ENCODE measurements at places on chromosomes 7 and 10.

DNA sequence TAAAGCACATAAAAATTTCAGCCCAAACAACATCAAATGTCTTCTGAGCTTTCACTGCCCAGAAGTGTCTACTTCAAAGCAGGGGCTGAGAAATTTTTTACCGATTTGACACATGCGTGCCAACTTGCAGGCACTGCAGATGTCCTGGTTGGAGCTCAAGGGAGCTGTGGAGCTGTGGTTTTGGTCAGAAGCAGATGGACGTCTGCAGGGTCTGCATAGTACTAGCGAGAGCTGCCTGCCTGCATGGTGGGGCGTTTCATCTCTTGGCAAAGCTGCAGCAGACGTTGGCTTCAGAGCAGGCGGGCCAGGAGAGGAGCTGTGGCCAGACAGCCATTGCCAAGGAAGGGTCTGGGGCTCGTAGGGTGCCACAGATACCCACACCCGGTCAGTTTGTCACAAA, 296.7 kb downstream of the GLRX3 start:
- DNase-seq: no peak

GRCh38 chr10:3867454-3868270, 82.7 kb upstream of the KLF6 start:
- no peak for DNase-seq

- no peak for DNase-seq
These were observed 74.6 kb upstream of the LYZL2 start for GRCh38 chr10:30704026-30704600.

DNA sequence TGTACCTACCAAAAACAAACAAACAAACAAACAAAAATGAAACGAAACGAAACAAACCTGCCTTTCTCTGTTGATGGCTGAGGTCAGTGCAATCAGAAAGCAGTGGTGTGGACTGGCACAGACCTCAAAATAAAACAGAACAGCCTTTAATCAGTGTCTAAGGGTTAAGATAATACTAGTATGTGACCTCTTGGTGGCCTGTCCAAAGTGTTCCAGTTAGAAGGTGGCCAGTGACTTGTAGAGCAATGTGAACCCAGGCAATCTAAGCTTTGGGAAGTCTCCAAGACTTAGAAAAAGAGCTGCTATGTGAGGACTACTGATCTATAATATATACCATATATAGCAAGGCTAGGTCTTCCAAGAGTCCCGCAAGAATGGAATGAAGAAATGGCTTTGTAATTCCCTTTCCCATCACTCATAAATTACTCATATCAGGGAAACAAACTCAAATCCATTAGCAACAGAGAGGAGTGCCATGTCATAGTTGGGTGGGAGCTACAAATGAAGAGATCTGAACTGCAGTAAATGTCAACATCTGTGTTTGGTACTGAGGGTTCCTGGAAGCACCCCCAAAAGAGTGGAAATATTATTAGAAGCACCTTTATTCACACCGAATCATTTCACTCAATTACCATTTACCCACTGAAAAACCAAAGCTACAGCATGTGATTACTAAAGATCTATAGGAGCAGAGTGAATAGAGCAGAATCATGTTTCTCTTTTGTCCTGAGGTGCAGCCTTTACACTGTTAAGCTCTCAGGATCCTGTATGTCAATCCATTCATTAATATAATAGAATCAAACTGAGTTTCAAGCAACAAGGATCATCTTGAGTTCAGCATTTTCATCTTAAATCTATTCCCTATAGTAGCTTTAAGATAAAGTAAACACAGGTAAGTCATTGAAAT, 28.0 kb downstream of the ABLIM1 start:
- no peak for DNase-seq

DNA sequence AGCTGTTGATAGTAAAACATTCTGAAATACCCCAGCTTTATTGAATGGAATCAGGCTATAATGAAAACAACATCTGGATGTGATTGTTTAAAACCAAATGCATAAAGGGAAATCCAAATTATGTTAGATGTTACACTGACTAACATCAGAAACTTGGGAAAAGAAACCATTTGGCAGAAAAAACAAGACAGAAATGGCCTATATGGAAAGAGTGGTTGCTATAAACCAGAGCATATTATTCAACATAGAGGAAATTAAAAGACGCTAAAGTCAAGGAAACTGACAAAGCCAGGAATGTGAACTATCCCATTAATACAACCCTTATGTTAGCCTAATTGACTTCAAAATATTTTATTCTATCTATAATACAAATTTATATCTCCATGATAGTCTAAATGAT, 53.0 kb upstream of the CABCOCO1 start:
- DNase-seq: no peak

DNA sequence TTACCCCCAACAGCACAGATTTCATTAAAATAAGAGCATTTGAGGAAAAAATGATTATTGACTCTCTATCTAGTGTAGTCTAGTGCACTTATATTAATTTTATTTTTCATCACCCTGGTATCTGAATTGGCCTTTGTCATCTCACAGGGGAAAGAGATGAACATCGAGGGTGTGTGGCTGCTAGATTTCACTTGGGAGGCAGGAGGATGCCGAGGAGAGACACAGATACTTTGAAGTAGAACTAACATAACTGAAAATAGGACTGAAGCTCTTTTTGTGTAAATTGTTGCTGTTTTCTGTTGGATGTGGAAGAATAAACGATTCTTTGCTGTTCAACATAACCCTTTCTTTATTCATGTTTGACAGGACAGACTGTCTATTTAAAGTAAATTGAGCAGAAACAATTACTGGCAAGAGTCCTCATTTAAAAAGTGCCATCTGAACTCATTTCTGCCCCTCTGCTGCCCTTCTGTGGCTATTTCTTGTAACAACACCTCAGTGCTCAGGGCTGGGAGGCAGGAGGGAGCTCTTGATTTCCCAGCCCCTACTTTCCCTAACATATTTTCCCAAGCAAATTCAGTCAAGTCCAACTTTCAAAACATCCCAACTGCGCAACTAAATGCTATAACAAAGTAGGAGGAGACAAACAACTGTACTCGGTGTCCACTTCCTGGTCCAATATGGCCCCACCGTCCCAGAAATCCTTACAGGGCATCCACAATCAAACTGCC, 15.6 kb downstream of the LYZL1 start:
- peak; percentile 39 for DNase-seq

GRCh38 chr7:122887848-122888247, 1.6 kb upstream of the CADPS2 start:
- no peak for DNase-seq

DNA sequence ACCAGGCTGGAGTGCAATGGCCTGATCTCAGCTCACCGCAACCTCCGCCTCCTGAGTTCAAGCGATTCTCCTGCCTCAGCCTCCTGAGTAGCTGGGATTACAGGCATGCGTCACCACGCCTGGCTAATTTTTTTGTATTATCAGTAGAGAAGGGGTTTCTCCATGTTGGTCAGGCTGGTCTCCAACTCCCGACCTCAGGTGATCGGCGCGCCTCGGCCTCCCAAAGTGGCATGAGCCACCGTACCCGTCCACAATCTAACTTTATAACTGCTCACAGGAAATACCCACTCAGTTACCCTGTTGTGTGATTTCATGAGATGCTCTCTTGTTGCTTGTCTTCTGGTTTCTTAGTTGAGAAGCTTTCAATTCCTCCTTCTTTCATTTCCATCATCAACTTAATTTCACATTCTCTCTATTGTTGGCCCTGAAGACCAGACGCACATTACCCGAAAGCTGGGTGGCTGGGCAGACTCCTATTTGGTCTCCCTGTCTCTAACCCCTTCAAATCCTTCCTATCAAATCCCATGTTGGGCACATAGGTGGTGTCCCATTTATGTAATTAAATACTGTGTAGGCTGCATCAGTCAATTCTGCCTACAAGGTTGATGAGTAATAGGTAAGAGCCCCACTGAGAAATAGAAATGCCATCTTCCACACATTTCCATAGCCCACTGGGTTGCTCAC, 1.1 kb upstream of the GSTO2 start:
- DNase-seq: no peak

DNA sequence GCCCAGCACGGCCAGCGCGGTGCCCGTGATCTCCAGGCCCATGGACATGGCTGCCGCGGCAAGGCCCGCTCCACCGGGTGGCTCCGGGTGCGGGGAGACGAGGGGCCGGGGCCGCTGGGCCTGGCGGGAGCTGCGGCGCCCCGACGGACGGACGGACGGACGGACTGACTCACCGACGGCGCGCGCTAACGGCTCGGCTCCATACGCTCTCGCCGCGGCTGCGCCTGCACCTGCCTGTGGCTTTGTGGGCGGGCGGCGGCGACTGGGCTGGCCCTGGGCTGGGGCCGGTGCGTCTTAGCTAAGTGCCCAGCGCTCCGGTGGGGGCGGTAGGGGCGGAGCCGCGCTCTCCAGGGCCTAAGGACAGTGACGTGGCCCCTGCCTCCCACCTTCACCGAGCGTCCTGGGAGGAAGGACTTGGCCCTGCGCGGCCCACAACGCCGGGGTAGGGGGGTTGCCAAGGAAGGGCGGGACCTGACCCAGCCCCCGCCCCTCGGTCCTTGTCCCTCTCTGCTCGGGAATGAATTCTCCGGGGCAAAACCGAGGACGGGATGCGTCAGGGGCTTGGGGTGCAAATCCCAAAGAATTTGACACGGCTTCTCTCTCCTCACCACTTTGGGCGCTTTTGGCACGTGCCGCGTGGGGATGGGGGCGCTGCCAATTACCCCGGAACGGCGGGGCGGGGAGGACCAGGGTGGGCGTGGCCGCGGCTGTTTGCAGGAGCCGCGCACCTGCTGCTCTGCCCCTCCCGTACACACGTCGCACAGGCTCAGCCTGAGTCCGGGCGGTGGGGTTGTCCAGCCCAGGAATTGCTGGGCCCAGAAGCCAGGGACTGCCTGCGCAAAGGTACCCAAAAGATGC, at the start of gene CLDN3:
Gene CLDN3 (minus strand): TSS at position 269 of the 858 bp plus-strand sequence. CDS start 221 bp downstream, at position 48.
- DNase-seq: no peak

DNA sequence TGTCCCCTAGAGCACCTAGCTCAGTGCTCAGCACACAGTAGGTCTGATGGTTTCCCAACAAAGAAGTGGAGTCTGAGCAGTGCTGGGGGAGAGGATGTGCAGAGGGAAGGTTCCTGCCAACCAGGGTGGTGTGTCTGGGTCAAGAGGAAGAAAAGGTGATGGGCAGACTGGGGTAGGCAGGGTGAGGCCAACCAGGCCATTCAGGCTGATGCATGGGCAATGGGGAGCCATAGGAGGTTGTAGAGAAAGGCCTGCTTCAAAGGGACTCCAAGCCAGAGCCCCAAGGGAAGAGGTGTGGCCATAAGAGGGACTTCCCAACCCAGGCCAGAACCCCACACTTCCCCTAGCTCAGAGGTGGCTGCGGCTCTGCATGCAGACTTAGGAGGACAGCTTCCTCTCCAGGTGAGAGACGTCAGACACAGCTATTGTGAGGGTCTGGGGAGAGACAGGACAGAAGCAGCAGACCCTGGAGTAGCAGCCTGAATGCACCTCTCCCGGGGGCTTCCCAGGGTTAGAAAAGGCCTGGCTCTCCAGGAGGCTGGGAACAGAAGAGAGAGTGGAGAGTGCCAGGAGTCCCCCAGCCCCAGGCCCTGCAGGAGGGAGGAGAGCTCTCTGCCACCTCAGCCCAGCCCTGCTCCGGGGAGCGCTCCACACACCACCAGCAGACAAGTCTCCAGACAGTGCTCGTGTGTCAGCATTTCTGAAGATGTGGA, 87.4 kb upstream of the ZMIZ1 start:
- DNase-seq: no peak

- no peak for DNase-seq
These were observed 84.5 kb downstream of the CARD11 start for GRCh38 chr7:2959103-2959680.

DNA sequence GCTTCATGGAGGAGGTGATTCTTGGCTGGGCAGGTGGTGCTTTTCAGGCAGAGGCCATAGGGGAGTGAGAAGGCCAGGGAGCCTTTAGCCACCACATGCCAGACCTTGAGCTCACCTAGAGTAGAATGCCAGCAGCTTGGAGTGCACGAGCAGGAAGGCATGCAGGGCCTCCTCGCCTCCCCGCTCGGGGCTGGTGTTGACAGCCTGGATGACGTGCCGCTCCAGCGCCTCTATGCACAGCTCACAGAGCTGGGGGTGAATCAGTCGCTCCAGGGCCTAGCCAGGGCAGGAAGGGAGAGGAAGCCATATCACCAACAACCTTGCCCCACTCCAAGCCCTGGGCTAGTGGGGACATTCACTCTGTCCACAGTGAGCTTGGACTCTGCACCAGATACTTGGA, 15.7 kb downstream of the HPS1 start:
- no peak for DNase-seq

GRCh38 chr7:13743226-13743625, 246.2 kb downstream of the ETV1 start:
- DNase-seq: no peak

GRCh38 chr7:120703585-120704240, 154.2 kb downstream of the TSPAN12 start:
- DNase-seq: no peak

DNA sequence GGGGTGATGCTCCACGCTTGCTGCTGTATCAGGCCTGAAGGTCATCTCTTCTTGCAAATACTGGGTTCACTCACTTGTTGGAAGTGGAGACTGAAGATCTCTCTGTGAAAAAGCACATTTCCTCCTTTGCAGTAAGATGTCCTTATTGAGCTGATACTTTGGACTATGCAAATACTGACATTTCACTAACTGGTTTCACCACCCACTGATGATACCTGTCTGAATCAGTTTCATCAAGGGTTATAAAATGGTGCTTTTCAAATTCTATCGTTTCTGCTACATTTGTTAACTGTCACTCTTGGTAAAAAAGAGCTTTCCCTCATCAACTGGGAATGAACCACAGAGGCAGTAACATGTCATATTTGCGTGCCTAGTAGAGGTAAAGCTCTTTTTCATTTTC, 35.5 kb downstream of the RAB19 start:
- DNase-seq: no peak

DNA sequence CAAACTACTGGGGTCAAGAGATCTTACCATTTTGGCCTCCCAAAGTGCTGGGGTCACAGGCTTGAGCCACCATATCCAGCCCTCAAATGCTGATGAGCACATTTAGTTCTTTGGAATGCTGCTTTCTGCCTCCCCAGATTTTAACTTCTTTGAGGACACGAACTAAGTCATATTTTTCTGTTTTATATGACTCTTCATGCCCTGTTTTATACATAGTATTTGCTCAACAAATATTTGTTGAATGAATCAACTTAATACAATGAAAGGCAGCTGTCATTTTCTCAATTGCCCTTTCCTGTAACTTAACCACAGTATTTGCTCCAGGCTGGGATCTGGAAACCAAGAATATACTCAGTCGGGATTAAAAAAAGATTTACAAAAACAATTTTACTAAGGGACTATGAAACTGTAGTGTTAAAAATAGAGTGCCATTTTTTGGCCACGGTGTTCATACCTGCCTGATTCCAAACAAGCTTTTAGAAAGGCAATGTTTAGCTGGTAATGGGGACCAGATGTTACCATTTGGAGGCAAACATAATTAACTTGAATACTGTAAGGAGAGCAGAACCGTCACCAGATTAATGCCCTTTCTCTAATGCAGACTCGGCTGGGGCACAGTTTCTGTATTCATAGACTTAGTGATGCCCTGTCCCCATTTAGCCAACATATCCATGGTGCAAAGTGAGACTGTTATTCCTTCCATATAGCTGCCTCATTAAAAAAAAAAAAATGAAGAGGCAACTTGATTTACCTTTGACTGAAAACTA, 117.6 kb downstream of the NRP1 start:
- peak; percentile 50 for DNase-seq

Measured in Panc1 (cell line).